Cardiac septum (tissue), 1 donor: ENCODE measurements at places on chromosomes 7 and 10.

DNA sequence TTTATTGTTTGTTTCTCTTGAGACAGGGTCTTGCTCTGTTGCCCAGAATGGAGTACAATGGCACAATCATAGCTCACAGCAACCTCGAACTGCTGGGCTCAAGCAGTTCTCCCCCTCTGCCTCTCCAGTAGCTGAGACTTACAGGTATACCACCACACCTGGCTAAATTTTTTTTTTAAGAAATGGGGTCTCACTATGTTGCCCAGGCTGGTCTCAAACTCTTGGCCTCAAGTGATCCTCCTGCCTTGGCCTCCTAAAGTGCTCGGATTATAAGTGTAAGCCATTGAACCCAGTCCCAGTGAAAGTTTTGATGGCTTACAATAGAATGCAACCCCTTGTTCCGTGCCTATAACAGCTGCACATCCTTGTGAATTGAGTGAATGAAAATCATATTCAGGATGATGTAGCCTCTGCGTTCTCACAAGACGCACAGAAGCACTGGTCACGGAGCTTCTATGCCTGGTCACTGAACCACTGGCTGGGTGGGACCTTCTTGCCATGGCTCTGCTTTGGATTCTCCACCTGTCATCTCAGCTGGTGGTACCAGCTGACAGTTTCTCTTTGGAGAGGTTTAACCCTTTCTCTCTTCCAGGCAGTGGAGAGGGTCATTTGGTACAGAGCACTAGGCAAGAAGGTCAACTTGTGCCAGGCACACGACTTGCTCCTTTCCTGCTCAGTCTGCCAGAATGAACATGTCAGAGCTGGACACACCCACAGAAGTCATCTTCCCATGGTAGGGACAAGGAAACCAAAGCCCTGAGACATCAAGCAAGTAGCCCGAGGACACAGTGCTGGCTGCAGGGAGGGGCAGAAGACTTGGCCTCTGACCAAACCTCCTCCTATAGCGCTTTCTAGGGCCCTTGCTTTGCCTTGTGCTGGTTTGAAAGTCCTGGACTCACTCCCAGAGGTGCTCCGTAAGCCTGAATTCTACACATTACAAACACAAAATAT, 89.6 kb downstream of the ATXN7L1 start:
- DNase-seq: no peak

DNA sequence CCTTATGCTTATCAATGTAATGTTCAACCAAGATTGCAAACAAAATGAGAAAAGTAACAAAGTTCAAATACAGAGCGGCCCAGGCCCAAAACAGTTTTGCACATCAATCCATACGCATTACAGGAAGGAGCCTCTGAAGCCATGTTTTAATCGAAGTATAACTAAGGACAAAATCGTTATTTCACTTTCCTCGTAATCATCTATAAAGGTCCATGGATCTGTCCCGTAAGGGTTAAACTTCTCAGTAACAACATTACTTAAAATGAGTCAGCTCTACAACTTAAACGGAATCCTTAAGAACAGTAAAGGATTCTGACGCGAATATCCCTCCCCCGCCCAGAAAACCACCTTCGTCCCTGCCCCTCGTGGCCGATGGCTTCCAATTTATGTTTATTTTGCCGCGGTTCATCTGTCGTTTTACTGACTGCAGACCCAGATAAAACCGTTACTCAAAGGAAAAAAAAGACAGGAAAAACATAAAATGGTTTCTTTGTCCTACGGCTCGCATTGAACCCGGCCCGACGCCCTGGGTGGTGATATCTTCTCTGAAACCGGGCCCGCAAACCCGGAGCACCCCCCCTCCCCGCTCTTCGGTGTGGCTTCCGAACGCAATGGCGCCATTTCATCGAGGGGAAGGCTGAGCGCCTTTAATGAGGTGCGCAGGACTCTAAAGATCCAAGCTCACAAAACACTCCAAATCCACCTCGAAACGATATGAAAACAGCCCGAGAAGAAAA, 1.1 kb downstream of the HNRNPA2B1 start:
- DNase-seq: peak; percentile 83

DNA sequence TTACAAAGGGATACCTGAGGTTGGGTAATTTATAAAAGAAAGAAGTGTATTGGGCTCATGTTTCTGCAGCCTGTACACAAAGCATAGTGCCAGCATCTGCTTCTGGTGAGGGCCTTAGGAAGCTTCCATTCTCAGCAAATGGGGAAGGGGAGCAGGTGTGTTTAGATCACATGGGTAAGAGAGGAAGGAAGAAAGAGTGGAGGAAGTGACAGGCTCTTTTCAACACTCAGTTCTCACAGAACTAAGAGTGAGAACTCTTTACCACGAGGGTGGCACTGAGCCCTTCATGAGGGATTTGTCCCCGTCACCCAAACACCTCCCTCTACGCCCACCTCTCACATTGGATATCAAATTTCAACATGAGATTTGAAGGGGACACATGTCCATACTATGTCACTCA, 506 bp upstream of the FAM170B start:
- no peak for DNase-seq

DNA sequence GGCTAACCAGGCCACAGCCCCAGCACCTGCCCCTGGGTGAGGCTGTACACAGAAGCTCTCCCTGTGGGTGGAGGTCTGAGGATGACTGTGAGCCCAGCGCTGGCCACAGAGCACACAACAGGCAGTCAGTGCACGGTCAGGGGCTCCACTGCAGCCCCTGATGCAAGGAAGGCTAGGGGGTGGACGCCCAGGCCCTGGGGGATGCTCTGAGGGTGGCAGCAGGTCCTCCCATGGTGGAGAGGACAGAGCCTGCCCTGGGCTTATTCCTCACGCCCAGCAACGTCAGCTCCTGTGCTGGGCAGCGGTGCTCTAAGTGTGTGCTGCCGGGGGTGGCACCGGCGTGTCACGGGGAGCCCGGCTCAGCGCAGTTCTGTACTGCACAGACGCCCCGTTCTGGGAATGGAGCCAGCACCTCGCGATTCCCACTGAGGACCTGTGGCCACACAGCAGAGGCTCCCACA, 223.2 kb downstream of the MAD1L1 start:
- peak; percentile 85 for DNase-seq

DNA sequence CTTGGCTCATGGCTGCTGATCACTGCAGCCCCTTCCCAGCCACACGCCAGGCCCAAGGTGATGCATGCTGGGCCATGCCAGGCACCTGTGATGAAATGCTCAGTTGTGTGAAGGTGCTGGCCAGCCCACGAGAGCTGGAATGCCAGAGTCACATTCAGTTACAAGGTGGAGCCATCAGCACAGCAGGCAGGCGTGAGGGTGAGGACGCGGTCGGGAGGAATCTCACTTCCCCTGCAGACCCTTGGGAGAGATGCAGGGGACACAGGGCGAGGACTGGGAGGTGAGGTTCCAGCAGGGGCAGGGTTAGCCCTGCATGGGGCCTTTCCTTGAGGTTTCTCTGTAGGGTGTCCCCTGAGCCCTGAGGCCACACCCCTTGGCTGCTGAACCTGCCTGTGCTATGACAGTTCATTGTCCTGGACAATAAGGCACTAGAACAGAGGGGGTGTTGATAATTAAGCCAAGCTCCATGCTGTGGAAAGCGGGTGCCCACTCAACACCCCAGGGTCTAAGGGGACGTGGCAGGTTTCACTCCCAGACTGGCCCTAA, 82.4 kb downstream of the ADARB2 start:
- DNase-seq: peak; percentile 56

DNA sequence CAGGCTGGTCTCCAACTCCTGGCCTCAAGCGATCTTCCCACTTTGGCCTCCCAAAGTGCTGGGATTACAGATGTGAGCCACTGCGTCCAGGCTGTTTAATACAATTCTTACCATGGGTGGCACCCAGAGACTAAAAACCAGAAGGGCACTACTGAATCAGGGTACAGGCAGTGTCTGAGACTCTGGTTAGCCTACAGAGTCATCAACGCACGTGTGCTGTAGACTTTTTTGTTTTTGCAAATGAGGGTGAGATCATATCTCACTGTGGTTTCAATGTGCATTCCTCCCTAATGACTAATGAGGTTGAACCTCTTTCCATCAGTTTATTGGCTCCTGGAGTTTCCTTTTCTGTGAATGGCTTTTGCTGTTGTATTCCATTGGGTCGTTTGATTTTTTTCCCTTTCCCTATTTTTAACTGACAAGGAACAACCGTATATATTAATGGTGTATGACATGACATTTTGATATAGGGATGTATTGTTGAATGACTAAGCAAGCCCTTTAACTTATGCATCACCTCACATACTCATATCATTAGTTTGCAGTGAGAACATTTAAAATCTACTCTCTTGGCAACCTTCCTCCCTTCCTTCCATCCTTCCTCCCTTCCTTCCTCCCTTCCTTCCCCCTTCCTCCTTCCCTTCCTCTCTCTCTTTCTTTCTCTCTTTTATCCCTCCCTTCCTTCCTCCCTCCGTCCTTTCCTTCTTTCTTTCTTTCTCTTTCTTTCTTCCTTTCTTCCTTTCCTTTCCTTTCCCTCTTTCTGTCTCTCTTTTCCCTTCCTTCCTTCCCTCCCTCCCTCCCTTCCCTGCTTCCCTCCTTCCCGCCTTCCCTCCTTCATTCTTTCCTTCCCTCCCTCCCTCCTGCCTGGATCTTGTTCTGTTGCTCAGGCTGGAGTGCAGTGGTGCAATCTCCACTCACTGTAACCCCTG, 9.3 kb upstream of the TMEM270 start:
- no peak for DNase-seq

DNA sequence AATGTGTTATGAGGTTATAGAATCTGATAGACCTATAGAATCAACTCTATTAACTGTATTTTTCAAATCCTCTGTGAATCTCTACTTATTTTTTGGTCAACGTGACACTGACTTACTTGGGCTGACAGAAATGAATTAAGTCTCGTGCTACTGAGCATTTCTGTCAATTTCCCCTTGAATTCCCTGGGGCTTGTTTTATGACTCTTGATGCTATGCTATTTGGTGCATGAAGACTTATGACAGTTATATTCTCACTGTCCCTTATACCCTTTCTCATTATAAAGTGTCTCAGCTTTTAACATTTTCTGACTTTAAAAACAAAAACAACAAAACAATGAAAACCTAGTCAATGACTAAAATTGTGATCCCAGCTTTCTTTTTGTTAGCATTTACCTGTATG, 68.5 kb upstream of the OPALIN start:
- DNase-seq: no peak

GRCh38 chr10:104483582-104483981, 129.9 kb downstream of the CFAP58 start:
- no peak for DNase-seq

GRCh38 chr10:103766751-103767505, 88.4 kb downstream of the SH3PXD2A start:
- DNase-seq: no peak

DNA sequence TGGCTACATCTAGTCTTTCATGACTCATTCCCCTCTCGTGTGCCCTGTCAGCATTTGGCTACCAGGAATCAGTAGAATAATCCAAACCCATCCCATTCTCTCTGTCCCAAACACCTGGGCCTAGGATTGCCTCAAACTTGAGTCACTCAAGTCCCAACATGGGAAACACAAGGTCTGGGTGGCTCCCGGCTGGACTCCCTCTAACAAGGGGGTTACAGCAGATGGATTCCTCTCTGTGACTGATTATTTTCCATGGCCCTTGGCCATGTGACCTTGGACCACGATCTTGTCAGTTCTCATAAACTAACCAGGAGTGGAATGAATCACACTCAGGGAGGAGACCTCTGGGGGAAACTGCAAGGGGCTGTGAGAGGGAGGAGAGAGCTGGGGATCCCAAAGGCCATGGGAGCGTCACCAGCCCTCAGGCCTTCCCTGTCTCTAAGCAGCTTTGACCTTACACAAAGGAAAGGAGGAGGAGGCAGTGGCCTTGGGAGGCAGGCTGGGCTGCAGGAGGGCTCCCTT, 533.1 kb downstream of the KCNMA1 start:
- no peak for DNase-seq
